ENCODE measurements at places on chromosomes 1 and 21.

DNA sequence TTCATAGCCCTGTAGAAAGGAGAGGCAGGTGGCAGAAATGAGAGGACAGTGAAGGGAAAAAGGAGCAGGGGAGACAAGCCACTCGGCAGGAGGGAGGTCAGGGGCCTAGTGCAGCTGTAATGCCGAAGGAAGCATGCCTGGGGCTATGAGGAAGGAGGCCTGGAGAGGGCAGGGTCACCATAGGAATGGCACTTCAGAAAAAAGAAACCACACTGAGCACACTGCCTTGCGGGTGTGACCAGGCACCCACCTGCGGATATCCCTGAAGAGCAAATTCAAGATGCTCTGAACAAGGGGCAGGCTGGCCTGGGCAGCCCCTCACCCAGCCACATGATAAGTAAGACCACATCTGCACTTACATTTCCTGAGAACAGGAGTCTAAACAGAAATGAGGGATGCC is 104.7 kb downstream of the JAK1 start:
- DNase-seq: no peak

DNA sequence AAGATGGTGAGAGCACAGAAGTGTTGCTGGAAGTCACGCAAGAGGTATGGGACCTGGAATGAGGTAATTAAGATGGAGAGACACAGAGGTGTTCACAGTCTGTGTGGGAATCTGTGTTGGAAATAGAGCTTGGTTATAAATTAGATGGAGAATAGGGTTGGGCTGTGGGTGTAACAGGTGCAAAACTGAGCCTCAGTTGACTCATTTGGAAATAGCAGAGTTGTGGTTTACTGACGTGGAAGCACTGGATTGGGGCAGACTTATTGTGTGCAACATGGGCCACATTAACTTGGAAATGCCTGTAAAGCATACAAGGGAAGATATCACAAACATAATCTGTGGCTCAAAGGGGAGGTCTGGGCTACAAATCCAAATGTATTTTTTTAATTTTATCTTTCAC is 13.0 kb downstream of the CAMSAP2 start:
- no peak for DNase-seq

DNA sequence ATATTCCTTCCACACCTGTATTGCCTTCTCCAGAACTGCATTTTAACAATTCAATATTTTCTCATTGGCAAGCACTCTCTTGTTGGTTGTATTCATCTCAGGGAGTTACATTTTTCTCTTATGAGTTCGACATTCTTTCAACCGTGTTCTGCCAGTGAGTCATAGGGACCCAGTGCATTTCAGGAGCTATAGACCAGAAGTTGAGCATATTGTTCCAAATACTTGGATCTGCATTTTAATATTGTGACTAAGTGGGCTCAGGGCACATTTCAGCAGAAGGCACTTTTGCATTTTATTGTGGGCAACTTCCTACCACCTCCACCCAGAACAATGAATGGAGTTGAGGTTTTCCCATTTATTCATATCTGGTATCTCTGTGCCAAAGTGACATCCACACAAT is 132.8 kb downstream of the TNFSF18 start:
- DNase-seq: no peak

DNA sequence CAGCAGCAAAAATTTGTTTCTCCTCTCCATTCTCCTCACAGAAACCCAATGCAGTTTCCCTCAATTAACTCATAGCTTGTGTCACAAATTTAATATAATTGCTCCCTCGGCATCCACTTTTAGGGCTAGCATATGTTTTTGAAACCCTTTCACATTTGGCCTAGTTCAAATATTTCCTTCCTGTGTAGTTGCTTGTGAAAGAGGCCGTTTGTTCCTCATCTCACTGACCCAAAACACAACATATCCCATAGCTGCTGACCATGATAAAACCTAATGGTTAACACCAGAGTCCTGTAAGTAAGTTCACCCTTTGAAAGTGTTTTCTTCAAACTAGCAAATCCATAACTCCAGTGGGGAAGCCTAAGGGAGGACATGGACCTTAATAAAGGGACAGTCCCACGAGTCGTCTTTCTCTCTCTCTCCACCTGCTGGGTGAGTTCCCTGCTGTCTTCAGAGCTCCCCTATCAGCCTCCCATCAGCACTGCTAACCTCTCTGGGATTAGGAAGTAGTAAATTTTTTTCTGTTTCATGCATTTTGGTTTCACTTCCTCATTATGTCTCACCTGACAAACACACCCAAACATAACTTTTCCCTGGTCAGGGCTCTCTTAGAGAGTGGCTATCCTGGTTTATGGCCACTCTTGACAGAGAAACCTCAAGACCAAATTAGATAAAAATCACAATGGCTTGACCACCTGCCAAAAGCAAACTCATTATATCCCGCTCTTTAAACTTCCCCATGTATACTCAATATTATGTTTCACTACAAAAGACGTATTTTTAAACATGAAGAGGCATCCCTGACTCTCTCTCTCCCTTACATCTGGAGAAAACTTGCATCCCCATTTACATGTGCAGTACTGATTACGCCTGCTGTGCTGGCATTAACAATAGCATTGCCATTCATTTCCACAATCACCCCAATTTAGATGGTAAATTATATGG is 177.7 kb upstream of the HP1BP3 start:
- no peak for DNase-seq

GRCh38 chr1:222642468-222642867 is 24.6 kb downstream of the MIA3 start:
- no peak for DNase-seq

GRCh38 chr1:91774520-91775203 is 111.3 kb downstream of the TGFBR3 start:
- DNase-seq: no peak

DNA sequence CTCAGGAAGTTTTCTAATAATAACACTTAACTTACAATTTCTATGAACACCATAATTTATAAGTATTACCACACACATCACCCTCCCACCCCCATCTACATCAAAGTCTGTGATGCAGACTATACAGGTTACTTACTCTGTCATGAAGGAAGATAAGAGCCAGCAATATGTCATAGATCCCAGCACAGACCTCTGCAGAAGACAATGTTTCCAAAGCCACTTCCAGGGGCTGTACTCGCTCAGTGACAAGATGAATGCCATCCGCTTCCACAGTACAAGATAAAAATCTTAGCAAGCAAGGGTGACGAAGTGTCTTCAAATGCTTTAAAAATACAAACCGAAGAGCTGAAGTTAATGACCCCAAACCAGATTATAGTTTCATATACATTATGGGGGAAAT is 15.2 kb downstream of the SCYL3 start:
- DNase-seq: no peak

- no peak for DNase-seq
Observed at GRCh38 chr21:44548922-44549321, 2.4 kb downstream of the KRTAP10-2 start.

Measured in stimulated activated CD4-positive, alpha-beta T cell treated with anti-CD3 and anti-CD28 coated beads, Interleukin-1b, Interleukin-23, amount 100 ng/mL, for 1 hour (primary cell).